ENCODE measurements at places on chromosomes 11 and 22. TPM values are rescaled to one million over a fixed set of nuclear protein-coding genes. Genes with fewer than 3 reads are reported as not detected.

The OR5D14 gene
- not detected for polyA plus RNA-seq

- H3K4me1 ChIP-seq: peaks cover 5% of the 10 kb centered on the region
- no peaks in the 10 kb centered on the region for H3K27me3 ChIP-seq
- peak; percentile 47 for DNase-seq
- peak overlapping the region; percentile 55 for H3K4me3 ChIP-seq
- peak overlapping the region; percentile 73 for H3K27ac ChIP-seq
Measured at GRCh38 chr22:37242395-37242918, 1.6 kb downstream of the RAC2 start.

DNA sequence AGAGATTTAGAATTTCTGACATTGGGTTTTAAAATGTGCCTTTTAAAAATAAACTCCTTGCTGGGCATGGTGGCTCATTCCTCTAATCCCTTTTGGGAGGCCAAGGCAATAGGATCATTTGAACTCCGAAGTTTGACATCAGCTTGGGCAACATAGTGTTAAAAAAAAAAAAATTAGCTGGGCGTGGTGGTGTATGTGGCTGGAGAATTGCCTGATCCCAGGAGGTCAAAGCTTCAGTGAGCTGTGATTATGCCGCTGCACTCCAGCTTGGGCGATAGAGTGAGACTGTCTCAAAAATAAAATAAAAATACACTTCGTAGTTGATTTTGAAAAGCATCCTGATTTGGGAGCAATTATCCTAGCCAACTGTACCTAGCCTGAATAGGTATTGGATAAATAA, 3.4 kb upstream of the APLP2 start:
- no peak overlapping the region for H3K27ac ChIP-seq
- no peaks in the 10 kb centered on the region for H3K36me3 ChIP-seq
- H3K4me3 ChIP-seq: no peak overlapping the region

DNA sequence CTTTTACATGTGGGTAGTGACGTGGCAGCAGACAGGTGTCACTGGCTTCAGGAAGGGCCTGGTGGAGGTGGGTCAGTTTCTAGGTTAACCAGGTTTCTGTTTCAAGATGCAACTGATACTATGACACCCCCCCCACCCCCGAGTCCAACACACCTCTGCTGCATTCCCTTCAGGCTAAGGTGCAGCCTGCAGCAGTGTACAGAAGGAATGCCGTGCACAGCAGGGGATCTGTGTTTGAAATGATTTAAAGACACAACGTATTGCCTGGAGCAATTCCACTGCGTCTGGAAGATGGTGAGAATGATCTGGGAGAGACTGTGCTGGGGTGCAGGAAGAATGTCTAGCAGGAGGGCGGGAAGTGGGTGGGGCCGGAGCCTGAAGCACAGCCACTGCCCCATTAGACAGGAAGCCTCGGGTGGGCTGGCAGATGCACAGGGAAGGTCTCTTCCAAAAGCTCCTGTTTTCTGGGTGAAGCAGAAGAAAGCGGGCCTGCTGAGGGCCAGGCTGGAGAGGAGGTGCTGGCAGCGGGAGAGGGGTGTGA, 11.9 kb upstream of the TESMIN start:
- H3K36me3 ChIP-seq: peaks cover 82% of the 10 kb centered on the region
- no peaks in the 10 kb centered on the region for H3K4me1 ChIP-seq
- H3K27me3 ChIP-seq: no peaks in the 10 kb centered on the region
- no peak overlapping the region for H3K27ac ChIP-seq
- DNase-seq: no peak
- no peak overlapping the region for H3K4me3 ChIP-seq

- no peaks in the 10 kb centered on the region for H3K4me1 ChIP-seq
- no peaks in the 10 kb centered on the region for H3K36me3 ChIP-seq
- no peaks in the 10 kb centered on the region for H3K27me3 ChIP-seq
- no peak overlapping the region for H3K4me3 ChIP-seq
- no peak for DNase-seq
- H3K27ac ChIP-seq: no peak overlapping the region
Measured at GRCh38 chr11:88312628-88313027, 24.9 kb downstream of the CTSC start.

The MYO18B gene
- polyA plus RNA-seq: 0.01 TPM

DNA sequence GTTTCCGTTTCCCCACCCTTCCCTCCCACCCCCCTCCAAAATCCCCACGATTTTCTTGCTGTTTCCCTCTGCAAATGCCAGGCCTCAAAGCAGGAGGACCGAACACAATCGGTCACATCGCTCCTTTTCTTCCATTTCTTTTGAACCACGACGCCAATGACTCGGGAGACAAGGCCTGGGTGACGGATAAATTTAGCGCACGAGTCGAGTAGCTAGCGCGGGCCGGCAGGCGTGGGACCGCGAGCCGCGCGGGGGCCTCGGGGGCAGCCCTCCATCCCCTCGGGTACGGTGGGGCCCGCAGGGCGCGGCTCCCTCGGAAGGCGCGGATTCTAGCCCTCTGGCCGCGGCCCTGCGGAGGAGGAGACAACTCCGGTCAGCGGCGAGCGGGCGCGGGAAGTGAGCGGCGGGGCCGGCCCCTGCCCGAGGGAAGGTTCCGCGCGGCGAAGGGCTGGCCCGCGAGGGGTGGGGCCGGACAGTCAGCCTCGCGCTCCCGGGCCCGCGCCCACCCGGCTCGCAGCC, 414 bp downstream of the JOSD1 start:
- H3K27ac ChIP-seq: peak overlapping the region; percentile 91
- DNase-seq: peak; percentile 71
- peaks cover 14% of the 10 kb centered on the region for H3K36me3 ChIP-seq
- H3K4me3 ChIP-seq: peak overlapping the region; percentile 55
- peaks cover 48% of the 10 kb centered on the region for H3K4me1 ChIP-seq

DNA sequence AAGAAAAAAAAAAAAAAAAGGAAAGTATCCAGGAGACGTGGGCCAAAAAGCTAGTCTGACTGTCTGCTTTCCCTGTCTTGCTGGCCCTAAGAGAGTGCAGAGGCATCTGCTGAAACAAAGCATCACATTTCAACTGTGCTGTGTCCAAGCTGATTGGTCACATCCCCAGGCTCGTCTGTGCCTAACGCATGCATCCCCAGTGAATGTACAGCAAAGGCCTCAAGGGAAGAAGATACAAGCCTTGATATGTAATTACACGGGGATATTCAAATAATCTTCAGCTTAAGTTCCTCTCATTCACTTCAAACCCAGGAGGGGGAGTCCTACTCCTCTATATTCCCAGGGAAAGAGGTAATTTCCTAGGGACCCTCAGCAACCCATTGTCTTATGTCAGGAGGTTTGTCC, 5.4 kb upstream of the SORL1 start:
- H3K36me3 ChIP-seq: no peaks in the 10 kb centered on the region
- no peak overlapping the region for H3K27ac ChIP-seq
- H3K4me3 ChIP-seq: no peak overlapping the region
- H3K4me1 ChIP-seq: peaks cover 3% of the 10 kb centered on the region

GRCh38 chr11:56911312-56911711, 77.4 kb upstream of the OR5AK2 start:
- H3K27ac ChIP-seq: no peak overlapping the region
- no peaks in the 10 kb centered on the region for H3K4me1 ChIP-seq
- no peak for DNase-seq
- H3K27me3 ChIP-seq: no peaks in the 10 kb centered on the region

DNA sequence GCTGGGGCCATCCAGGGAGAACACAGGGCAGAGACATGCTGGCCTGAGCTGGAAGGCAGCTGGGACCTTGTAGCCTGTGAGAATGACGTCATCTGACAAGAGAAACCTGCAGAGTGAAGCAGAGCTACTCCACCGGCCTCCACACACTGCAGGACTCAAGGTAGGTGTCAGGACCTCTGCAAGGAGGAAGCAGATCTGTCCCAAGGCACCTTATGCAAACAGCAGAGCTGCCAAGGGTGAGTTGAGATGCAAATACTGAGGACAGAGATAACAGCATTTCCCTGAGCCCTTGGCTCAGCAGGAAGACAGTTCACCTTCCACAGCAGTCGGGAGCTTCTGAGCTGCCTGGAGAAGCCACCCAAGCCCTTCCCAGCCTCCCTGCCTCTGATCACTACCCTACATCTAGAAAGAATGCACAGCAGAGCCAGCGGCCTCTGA, 51.9 kb upstream of the IGSF9B start:
- no peak overlapping the region for H3K27ac ChIP-seq
- no peaks in the 10 kb centered on the region for H3K36me3 ChIP-seq
- no peaks in the 10 kb centered on the region for H3K4me1 ChIP-seq
- no peak overlapping the region for H3K4me3 ChIP-seq
- peaks cover 11% of the 10 kb centered on the region for H3K27me3 ChIP-seq

The LRP4 gene
- 2.2 TPM for polyA plus RNA-seq

DNA sequence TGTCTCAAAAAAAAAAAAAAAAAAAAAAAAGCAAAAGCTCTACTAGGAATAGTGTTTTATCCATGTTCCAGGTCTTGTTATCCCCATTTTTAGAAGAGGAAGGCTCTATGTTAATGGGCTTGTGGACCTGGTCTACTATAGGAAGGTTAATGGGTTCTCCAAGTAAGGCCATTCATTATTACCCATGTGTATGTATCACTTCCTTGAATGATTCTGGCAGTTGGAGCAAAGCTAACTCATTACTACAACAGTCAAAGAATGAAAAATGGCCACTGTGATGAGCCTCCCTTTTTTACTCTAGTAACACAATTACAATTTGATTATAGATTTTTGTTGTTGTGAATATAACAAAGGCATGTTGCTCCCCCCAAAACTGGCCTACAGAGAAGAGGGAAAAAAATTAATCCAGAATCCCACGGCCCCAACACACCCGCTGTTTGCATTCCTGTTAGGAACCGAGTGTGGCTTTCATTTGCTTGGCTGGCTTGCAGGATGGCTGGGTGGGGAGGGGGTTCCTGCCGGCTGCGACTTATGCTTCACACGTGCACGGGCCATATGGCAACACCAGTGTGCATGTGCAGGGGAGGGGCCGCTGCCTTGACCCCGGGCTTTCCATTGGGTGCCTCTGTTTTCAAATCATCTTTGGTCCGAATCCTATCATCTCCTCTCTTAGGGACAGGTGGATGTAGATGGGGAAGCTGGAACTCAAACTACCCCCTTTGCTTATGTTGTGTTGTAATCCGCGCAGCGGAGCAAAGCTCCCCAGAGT, 148.8 kb downstream of the HIPK3 start:
- DNase-seq: no peak
- peaks cover 3% of the 10 kb centered on the region for H3K27me3 ChIP-seq
- H3K4me3 ChIP-seq: no peak overlapping the region

GRCh38 chr11:112195951-112196351, 20.6 kb downstream of the BCO2 start:
- H3K27me3 ChIP-seq: no peaks in the 10 kb centered on the region
- no peaks in the 10 kb centered on the region for H3K36me3 ChIP-seq
- peaks cover 4% of the 10 kb centered on the region for H3K4me1 ChIP-seq
- no peak for DNase-seq
- no peak overlapping the region for H3K4me3 ChIP-seq

DNA sequence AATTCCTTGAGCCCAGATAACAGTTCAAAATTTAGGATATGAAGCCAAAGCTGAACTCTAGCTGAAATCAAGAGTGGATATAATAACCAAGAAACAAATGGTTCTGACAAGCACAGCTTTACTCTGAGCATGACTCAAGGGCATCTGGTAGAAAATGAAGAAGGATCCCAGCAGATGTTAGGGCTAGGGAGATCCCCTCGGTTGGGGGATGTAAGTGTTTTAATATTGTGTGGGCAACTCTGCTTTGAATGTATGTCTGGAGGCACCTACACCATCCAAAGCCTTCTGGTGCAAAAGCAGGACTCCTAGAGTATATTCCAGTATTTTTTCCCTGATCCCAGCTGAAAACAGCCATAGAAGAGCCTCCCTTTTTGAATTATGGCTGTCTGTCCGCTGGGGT, 61.7 kb downstream of the FLI1 start:
- no peaks in the 10 kb centered on the region for H3K27me3 ChIP-seq
- no peak overlapping the region for H3K4me3 ChIP-seq
- no peaks in the 10 kb centered on the region for H3K4me1 ChIP-seq
- H3K36me3 ChIP-seq: peaks cover 3% of the 10 kb centered on the region
- H3K27ac ChIP-seq: no peak overlapping the region

DNA sequence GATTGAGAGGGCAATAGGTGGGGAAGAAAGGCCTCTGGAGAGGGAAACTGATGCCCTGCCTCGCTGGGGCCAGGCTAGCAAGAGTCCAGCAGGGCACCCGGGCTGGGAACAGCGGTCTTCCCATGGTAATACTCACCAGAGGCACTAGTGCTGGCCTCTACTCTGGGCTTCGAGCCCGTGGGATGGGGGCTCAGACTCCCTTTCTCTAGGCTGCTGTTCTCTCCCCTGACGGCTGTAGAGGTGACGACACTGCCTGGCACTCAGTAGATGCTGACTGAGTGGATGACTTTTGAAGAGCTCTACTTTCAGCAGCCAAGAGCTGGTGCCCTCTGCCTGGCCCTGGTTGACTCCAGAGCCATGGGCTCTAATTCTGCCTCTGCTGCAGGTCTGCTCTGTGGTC, 818 bp upstream of the C1QTNF4 start:
- no peak for DNase-seq
- no peaks in the 10 kb centered on the region for H3K36me3 ChIP-seq
- H3K27me3 ChIP-seq: no peaks in the 10 kb centered on the region
- no peak overlapping the region for H3K27ac ChIP-seq
- no peak overlapping the region for H3K4me3 ChIP-seq
- no peaks in the 10 kb centered on the region for H3K4me1 ChIP-seq

GRCh38 chr11:121448431-121448941, 3.6 kb upstream of the SORL1 start:
- DNase-seq: peak; percentile 8
- H3K4me3 ChIP-seq: no peak overlapping the region
- H3K4me1 ChIP-seq: peaks cover 3% of the 10 kb centered on the region
- no peaks in the 10 kb centered on the region for H3K36me3 ChIP-seq
- H3K27ac ChIP-seq: no peak overlapping the region

DNA sequence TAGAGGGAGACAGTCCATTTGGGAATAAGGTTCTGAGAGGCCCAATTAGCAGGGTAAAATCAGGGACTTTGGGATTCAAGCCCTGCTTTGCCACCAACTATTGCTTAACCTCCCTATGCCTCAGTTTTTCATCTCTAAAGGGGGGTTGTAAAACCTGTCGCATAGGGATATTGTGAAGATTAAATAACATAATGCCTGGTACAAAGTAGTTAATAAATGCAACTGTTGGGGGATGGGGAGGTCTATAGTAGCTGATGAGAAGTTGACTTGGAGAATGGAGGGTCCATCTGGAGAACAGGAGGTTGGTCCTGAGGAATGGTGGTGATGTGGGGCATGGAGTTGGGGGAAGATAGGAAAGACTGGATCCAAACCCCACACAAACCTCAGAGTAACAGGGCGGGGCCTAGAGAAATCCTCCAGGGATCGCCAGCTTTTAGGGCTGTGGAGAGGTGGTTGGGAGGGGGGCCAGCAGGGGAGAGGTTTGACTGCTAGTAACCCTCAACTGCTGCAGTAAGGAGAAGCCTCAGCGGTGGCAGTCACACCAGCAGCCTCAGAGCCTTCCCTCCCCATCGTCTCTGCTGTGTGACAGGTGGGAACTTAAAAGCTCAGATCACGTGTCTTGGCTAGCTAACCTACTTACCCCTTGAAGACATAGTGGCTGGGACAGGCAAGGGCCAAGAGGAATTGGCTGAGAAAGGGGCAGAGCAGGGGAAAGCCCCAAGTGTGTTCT, 1.1 kb upstream of the ABCG4 start:
- H3K27ac ChIP-seq: no peak overlapping the region
- no peak for DNase-seq
- H3K4me1 ChIP-seq: no peaks in the 10 kb centered on the region
- H3K36me3 ChIP-seq: no peaks in the 10 kb centered on the region
- no peak overlapping the region for H3K4me3 ChIP-seq

Measured in small intestine (tissue), 16 donors.